Activated CD4-positive, CD25-positive, alpha-beta regulatory T cell (primary cell): ENCODE measurements at places on chromosomes 2 and 18.
A peak's percentile ranks its signal among the peaks of the same experiment; 100 is the strongest.

GRCh38 chr18:36465970-36466369 lies 168.5 kb downstream of the FHOD3 start:
- no peak for DNase-seq

DNA sequence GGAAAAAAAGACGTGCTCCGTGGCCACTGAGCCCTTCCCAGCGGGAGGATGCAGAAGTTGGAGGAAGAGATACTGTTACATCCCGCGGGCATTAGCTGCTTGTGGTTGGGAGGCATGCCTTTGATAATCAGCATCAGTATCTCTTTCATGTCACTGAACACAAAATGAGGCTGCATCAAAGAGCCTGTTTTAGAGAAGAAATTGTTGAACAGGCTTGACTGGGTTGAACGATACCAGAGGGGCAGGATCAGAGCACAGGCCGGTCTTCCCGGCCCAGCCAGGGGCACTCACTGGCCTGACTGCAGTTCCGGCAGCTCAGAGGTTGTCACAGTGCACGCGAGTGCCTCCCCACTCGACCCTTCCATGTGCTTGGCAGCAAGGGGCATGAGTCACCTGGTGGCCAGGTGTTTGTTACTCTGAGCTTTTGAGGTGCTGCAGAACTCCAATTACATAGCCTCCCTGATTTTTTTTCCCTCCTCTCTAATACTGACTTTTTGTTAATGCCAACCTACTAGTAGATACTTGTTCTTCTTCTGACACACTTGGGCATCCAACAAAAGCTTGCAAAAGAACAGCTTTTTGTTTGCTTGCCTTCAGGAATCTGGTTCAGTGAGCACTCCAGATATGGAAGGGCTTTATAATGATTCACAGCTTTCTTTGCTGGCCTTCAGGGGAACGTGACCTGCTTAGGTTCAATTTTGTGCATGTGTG lies 121.6 kb downstream of the VAPA start:
- DNase-seq: no peak

DNA sequence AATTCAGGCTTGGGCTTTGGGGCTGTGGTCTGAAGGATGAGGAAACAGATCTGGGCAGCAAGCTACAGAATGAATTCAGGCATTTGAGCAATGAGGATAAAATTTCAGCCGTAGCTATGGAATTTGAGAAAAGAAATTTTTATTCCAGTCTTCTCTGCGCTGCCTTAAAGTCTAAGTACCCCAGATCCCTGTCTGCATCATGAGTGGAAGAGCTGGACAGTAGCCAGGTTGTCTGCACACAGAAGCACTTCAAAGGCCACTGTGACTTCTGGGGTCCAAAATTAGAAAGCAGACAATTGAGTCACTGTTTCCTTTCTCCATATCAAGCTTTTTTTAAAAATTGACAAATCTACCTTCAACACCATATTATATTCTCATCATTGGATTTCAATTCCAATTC lies 787.6 kb upstream of the GCFC2 start:
- DNase-seq: no peak

GRCh38 chr2:178359192-178359912 lies 91.6 kb downstream of the PRKRA start:
- DNase-seq: no peak

- no peak for DNase-seq
These were observed 114.5 kb downstream of the PRPF40A start for GRCh38 chr2:152602750-152603149.

DNA sequence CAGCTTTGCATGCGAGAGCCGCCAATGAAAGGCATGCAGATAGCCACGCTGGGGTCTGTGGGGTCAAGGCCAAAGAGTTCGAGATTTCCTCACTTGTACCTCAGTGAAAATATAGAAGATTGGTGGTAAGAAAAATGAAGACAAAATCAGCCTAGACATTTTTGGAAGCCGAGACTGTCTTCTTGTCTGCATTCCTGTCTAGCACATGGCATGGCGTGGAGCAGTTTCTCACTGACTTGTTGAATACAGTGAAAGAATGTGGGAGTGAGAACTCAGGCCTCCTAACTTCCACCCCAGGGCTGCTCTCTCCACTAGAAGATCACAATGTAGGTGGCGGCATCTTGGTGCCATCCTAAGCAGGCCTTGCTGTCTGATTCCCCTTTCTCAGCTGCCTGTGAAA lies 740.8 kb upstream of the HS6ST1 start:
- DNase-seq: no peak

DNA sequence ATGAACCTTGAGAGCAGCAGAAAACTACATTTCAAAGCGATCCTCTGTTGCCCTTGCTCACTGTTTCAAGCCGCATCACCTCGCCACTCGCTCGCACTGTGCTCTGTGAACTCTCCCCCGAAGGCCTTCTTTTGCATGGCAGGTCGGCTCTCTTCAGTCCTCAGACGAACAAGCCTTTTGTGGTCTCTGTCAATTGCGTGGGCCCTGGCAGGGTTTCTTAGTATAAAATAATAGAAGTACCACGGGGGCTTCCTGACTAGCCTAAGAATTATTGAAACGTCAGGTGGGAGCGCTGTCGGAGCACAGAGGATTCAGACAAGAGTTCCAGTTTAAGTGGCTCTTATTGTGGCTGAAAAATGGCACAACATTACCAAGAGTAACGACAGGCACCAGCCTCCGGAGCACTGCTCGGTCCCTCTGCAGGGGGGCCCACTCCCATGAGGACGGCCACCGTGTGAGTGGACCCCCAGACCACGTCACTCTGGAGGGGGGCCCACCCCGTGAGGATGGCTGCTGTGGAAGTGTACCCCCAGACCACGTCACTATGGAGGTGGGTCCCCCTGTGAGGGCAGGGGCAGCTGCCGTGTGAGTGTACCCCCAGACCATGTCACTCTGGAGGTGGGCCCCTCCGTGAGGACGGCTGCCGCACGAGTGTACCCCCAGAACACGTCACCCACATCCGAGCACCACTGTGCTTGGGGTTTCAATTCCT lies 237.7 kb downstream of the HDAC4 start:
- DNase-seq: no peak

- DNase-seq: no peak
These were observed 265.1 kb upstream of the TNP1 start for GRCh38 chr2:217125014-217125413.

DNA sequence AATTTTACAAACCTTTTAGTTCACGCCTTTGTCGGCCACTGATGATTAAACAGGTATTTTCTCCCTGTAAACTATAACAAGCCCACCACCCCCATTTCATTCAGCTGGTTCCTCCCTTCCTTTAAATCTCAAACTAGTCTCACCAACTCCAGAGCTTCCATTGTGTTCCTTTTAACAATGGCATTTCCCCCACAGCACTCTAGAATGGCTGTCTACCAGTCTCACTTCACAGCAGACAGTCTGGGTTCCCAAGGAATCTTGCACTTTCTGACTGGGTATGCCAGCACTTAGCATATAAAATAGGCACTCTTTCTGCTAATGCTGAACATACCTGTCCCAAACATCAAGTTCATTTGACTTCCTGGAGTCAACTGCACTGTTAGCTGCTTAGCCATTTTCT lies 75.3 kb downstream of the CCDC93 start:
- DNase-seq: no peak

GRCh38 chr2:163887182-163887581 lies 151.4 kb upstream of the FIGN start:
- no peak for DNase-seq

DNA sequence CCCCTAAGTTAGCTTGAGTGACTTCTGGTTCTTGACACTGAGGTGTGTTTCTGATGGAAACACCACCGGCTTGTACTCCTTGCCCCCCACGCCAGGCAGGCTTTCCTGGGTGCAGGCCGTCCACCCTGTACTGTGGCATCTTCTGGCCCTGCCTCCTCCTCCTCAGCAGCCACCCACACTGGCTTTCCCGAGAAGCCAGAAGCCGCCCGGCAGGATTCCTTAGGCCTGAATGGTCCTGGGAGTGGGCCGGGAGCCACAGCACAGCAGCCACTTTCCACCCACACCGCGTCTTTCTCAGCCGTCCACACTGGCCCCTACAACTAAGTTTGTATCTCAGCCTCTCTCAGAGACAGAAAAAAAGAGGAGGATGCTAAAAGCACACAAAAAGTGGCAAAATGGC lies 2.1 kb upstream of the HSBP1L1 start:
- no peak for DNase-seq

DNA sequence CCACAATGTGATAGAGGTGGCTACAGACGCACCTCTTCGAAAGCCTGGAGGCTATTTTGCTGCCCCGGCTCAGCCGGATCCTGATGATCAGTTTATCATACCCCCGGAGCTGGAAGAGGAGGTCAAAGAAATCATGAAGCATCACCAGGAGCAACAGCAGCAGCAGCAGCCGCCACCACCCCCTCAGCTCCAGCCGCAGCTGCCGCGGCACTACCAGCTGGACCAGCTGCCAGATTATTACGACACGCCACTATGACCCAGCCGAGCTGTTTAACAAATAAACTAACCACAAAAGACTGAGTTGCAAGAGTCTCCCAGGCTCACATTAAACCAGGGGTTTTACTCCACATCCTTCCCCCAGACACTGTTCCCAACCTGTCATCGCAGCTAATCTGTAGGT lies 263.8 kb downstream of the PHLPP1 start:
- DNase-seq: no peak

GRCh38 chr2:223908304-223908998 lies 36.7 kb downstream of the WDFY1 start:
- no peak for DNase-seq

GRCh38 chr2:179422037-179422643 lies 157.5 kb upstream of the SESTD1 start:
- peak; percentile 3 for DNase-seq

GRCh38 chr18:80241919-80242777 lies 5.2 kb downstream of the PARD6G start:
- no peak for DNase-seq

GRCh38 chr2:141968433-141968832 lies 162.4 kb downstream of the LRP1B start:
- DNase-seq: no peak

GRCh38 chr18:3605486-3605952 lies 155.5 kb downstream of the TGIF1 start:
- no peak for DNase-seq

DNA sequence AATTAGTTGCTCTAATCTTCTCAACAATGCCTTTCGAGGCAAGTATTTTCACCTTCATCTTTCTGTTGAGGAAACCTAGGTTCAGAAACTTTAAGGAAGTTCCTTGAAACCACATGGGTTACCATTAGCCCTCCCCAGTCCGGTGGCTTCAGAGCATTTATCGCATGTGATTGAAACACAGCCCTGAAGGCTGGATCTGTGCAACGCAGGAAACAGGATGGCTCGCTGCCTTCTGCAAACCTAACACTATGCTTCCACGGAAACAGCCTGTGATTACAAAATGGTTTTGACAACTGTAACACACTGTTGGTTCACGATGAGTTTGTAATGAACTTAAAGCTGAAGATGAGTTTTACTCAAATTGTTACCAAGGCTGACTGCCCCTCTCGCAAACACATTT lies 68.5 kb downstream of the EPB41L3 start:
- no peak for DNase-seq

DNA sequence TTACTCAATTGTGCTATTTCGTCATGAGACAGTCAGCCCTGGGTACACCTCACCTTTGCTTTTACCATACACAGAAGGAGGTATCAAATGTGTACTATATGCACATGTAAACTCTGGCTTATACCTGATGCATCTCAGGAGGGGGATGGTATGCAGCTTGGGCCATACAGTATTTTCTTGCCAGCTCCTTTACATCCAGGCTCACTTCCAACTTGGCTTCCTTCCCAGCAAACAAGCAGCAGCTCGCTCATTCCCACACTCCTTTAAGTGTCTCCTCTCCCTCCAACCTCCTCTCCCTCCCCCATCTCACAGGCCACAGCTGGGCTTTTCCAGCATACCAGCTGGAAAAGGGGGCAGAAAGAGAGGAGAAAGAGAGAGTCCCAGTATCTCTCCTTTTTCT lies 9.6 kb downstream of the MARCHF4 start:
- DNase-seq: no peak

DNA sequence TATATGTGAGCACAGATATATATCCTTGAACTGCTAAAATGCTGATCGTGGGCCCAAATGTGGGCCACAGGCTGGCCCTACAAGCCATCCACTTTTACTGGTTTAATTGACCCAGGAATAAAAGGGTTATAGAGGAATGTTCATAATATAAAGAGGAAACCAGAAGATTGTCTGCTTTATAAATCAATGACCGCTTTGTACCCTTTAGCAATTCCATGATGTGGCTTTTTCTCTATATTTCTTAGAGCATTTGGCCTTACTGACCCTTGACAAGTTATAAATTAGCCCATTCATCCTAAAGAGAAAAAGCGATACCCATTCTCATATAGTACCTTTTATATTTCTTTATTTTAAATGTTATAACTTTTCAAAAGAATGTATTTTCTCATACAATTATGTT lies 87.1 kb upstream of the ITGA4 start:
- no peak for DNase-seq

DNA sequence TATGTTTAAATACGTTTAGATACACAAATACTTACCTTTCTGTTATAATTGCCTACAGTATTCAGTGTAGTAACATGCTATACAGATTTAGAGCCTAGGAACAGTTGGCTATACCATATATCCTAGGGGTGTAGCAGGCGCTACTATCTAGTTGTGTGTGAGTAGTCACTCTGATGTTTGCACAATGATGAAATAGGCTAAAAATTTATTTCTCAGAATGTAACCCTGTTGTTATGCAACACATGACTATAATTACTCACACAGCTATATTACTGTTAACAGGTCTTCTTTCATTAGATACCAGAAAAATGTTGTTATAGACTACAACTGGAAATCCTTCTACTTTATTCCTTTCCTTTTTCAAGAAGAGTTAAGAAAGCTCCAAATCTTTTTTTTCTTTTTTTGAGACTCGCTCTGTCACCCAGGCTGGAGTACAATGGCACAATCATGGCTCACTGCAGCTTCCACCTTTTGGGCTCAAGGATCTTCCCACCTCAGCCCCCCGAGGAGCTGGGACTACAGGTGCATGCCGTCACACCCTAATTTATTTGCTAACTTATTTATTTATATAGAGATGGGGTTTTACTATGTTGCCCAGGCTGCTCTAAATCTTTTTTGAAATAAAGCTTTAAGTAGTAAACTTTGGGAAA lies 48.5 kb downstream of the C2orf74 start:
- DNase-seq: no peak

GRCh38 chr2:46012618-46013240 lies 284.5 kb upstream of the EPAS1 start:
- DNase-seq: no peak

- no peak for DNase-seq
These were observed 84.0 kb upstream of the NEUROD1 start for GRCh38 chr2:181764095-181764963.

GRCh38 chr18:38932752-38933151 lies 1367.2 kb upstream of the CELF4 start:
- DNase-seq: no peak

GRCh38 chr2:177633111-177633510 lies 240.5 kb downstream of the AGPS start:
- DNase-seq: no peak
